ENCODE measurements at places on chromosomes 1 and 21.

- no peak for DNase-seq
Measured at GRCh38 chr1:18903291-18903756, 969 bp upstream of the ALDH4A1 start.

DNA sequence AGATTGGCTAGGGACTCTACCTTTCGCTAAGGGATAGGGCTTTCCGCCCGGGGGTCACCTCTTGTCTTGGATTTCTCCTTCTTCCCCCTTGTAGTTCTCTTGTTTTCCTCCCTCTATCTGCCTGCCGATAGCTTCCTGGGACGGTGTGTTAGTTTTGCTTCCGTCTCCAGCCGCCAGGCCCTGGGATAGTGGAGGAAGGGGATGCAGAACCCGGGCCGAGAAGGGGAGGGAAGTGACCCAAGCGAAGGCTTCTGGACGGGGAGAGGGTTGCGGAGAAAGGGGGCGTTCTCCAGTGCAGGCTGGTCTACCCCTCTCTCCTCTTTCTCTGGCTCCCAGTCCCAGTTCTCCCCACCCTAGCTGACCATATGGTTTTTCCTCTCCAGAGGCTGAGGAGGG is 871 bp downstream of the TUFT1 start:
- DNase-seq = no peak

GRCh38 chr1:43706598-43707189 is 642 bp upstream of the ST3GAL3 start:
- no peak for DNase-seq

DNA sequence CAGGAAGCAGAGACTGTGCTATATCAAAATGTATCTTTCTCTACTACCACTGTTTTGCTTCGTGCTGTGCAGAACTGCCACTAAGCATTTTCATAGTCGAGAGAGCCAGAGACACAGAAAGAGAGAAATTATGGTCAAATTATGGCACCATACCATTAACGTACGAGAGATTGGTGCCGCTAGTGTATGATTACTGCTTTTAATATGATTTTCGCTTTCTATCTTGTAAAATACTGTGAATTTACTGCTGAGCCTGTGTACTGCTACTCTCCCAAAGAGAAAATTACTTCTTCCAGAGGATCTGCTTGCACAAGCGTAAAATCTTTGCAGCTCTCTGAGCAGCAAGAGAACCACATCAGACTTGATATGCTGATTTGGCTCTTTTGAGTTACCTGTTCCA is 71.1 kb upstream of the ZNF281 start:
- no peak for DNase-seq

Data from kidney epithelial cell (primary cell).